ENCODE measurements at places on chromosomes 1 and 21.

DNA sequence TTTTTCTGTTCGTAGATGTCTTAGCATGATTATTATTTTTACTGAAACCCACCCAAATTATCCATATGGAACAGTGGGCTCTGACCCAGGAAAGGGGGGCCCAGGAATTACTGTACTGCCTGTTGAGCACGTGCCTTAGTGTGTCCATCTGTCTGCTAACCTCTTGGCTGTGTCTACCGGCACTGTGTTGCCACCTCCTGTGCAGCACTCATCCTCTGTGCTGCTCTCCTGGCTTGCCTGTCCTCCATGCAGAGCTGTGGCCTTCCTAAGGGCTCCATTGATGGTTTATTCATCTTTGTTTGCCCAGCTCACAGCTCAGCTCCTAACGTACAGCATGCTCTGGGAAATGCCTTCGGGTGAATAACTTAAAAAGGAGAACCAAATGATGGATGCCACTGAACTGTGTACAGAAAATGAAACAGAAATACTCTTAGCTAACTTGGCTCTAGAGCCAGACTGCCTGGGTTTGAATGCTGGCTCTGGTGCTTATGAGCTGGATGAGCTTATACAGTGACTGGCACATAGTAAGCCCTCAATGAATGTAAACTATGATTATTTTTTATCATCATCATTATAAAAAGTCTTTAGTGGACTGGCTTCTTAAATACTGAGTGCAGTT lies 11.4 kb upstream of the RPTN start:
- DNase-seq = no peak

DNA sequence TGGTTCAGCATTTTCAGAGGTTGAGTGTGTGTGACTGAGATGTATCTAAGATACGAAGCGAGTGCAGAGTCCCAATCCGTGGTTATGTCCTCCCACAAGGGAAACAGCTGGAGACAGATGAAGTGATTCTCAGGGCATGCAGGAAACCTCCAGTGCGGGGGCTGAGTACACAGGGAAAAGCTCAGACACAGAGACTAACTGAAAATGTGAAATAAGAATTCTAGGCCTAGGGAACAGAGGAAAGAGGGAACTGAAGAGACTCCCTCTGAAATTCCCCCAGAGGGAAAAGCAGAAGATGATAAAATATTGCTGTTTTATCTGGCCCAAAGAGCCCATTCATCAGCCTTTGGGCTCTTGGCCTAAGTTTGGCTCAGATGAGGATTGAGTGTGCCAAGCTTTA lies 116.8 kb downstream of the LRRC53 start:
- no peak for DNase-seq

DNA sequence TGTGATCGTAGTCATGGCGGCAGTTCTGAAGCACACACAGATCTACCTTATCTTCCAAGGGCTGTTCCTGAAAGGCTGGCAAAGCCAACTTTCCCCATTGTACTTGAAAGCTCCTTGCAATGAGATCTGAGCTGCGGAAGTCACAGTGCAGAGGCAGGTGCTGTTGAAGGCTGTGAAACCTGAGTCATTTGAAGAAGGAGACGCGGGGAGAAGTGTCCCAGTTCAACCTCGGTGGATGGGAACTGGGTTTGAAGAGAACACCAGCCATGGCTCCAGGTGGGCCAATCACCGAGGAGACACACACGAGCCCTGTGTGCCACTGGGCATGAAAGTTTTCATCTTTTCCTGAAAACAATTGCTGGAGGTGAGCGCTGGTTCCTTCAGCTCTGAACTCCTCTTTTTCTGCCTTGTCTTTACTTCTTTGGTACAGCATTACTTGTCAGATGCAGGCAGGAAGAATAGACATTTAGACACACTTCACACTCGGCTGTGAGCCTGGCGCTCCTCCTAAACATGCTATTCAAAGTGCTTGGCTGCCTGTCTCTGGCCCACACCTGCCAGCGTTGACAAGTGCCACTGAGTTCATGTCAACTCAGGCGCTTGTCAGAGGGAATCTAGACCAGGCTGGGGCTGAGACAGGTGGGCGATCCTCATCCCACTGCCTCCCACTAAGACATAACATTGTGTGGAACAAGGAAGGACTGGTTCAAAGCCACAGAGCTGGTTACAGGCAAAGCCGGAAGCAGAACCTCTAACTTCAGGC lies 25.7 kb upstream of the PDE9A start:
- DNase-seq = no peak

- DNase-seq = no peak
These were observed 40.1 kb downstream of the TLR5 start for GRCh38 chr1:223102797-223103533.

GRCh38 chr1:43565600-43566360 lies 35.1 kb downstream of the PTPRF start:
- peak; percentile 69 for DNase-seq

- no peak for DNase-seq
These were observed 107.4 kb upstream of the KIAA1614 start for GRCh38 chr1:180805316-180805715.

GRCh38 chr1:79945391-79945790 lies 938.9 kb upstream of the ADGRL4 start:
- no peak for DNase-seq

GRCh38 chr1:119935373-119935772 lies 39.1 kb upstream of the ADAM30 start:
- no peak for DNase-seq

- no peak for DNase-seq
These were observed 4.7 kb upstream of the RSPH1 start for GRCh38 chr21:42500736-42501135.

GRCh38 chr1:869499-870244 lies 54.1 kb upstream of the SAMD11 start:
- DNase-seq = peak; percentile 90

- no peak for DNase-seq
These were observed 125.8 kb downstream of the SLC45A1 start for GRCh38 chr1:8443558-8444194.

GRCh38 chr1:202725526-202725925 lies 15.3 kb upstream of the SYT2 start:
- DNase-seq = no peak

GRCh38 chr1:176157995-176158394 lies 49.1 kb downstream of the COP1 start:
- no peak for DNase-seq

DNA sequence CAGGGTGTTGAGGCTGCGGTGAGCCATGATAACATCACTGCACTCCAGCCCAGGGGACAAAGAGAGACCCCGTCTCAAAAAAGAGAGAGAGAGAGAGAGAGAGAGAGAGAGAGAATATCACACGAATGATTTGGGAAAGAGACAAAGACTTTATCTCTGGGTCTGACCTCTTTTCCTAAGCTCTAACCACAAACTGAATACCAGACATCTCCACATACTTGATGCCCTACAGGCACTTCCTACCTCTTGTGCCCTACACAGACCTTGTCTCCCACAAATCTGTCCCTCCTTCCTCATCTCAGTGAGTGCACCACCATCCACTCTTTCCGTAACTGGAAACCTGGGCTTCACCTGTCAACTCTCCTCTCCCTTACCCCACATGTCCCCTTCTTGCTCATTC lies 27.0 kb upstream of the PTCH2 start:
- no peak for DNase-seq

DNA sequence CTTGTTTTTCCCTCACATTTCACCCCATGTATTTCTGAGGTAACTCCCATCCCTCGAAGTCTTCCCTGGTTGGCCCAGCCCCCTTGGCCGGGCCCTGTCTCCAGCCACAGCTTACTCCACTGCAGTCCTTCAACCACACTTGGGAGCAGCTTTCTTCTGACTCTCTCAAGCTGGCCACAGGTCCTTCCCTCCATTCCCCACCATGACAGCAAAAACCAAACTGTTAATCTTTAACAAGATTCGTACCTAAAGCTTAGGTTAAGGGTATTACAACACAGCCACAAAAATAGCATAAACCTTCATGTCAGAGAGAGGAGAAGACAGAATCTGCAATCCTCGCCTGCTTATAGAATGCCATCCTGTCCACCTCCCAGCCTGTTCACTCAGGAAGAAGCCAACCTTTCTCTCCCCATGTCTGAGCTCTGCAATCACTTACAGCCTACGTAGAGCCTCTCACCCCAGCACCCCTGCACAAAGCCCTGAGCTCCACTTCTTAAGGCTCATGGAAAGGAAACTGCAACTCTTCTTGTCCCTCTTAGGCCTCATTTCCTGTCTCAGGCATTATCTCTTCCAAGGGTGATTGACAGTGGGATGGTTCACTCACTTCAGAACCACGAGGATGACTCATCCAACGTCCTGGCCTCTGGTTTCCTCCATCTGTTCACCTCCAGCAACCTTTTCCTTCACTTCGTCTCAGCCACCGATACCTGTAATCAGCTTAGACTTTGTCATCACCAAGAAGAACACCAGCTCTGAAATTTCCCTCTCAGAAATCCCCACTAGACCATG lies 72.8 kb downstream of the CD2 start:
- peak; percentile 72 for DNase-seq

- DNase-seq = no peak
These were observed 139.2 kb upstream of the KLHDC7A start for GRCh38 chr1:18341291-18342069.

- DNase-seq = no peak
These were observed 49.3 kb downstream of the SH3GLB1 start for GRCh38 chr1:86753700-86754099.

DNA sequence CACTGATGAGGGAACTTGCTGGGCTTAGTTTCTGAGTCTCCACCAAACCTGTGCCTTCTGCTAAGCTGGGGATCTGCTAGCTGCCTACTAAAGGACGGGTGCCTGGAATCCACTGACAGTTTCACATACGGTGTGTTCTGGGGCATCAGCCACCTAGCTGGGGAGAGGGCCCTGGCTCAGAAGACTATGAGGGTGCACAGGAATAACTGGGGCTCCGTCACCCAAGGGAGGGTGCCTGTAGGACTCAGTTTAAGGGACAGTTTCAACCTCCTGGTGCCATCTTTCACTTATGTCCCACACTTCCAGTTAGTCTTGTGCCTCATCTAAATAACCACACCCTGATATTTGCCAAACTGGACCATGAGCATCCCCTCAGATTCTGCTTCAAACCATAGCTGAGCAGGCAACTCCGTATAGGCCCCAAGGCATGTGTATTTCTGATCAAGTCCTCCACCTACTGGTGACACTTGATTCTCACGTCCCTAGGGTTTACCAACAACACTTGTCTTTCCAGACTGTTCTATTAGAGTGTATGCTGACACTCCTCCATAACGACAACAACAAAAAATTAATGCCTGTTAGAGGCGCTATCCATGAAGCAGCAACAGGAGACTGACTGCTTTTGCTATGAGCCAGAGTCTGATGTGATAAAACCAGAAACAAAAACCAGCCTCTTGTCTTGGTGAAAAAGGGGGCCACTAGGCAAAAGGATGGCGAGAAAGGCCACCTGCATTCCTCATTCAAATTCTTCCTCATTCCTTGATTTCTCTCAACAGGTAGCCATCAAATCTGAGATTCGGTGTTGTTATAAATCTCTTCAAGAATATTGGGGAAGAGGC lies 55.0 kb upstream of the PAXBP1 start:
- DNase-seq = peak; percentile 33

- DNase-seq = no peak
These were observed 29.2 kb downstream of the EYA3 start for GRCh38 chr1:28058971-28059878.

GRCh38 chr1:162943622-162944021 lies 82.6 kb upstream of the CCDC190 start:
- no peak for DNase-seq

DNA sequence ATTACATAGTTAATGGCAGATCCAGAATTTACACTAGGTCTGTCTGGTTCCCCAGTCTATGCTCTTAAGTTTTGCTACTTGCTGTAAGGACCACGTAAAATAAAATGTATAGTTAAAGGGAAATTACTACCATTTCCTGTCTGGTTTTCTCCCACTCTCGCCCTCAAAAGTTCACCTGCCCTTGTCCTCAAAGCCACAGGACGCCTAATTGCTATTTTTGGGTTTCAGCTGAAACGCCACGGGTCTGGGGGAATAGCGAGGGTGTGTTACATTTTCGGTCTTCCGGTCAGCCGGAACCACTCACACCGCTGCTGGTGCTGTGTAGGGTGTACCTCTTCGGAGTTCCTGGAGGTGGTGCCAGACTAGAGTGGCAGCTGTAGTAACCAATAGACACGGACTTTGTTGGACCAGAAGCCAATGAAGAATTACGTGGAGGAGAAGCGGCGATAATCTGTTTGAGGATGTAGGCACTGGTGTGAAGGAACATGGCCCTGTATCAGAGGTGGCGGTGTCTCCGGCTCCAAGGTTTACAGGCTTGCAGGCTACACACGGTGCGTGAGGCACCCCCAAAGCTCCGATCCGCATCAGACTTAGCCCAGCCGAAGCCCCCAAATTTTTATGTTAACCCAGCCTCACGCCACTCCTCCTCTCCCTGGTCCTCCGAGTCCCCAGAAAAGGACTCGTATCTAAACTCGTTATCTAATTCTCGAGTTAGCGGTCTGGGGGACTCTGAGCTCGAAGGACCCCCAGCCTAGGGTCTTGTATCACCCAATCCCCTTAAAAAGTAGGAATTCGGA lies at the start of gene TARS2:
TARS2 (plus strand) TSS at position 454 of the 797 bp plus-strand sequence; CDS start at position 486, 32 bp downstream.
- DNase-seq = peak; percentile 97

- DNase-seq = peak; percentile 73
These were observed 898 bp upstream of the TMEM200B start for GRCh38 chr1:29124366-29125236.

- no peak for DNase-seq
These were observed 267.2 kb upstream of the VAMP3 start for GRCh38 chr1:7503691-7504437.

GRCh38 chr1:76317299-76317900 lies 242.9 kb downstream of the ST6GALNAC3 start:
- no peak for DNase-seq

- DNase-seq = no peak
These were observed 87.6 kb downstream of the LEPR start for GRCh38 chr1:65508051-65508450.

- DNase-seq = no peak
These were observed 2.6 kb upstream of the C1orf141 start for GRCh38 chr1:67137307-67137753.

DNA sequence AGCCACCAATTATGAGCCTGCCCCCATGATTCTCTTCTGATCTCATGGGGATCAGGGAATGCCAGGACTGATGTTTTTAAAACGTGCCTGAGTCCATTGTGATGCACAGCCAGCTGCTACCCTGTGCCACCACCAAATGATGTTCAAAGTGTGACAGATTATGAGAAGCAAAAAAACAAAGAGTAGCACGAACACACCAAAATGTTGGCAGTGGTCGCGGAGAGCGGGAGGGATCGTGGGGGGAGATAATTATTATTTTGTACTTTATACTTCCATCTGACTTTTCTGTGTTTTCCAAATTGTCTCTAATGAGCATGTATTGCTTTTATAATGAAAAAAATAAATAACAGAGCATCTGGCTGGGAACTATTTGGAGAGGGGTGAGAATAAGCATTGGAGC lies 50.5 kb downstream of the EPHB2 start:
- no peak for DNase-seq
